Naive thymus-derived CD8-positive, alpha-beta T cell (primary cell): ENCODE measurements at places on chromosomes 2 and 18. TPM values are rescaled to one million over a fixed set of nuclear protein-coding genes. Genes with fewer than 3 reads are reported as not detected.

DNA sequence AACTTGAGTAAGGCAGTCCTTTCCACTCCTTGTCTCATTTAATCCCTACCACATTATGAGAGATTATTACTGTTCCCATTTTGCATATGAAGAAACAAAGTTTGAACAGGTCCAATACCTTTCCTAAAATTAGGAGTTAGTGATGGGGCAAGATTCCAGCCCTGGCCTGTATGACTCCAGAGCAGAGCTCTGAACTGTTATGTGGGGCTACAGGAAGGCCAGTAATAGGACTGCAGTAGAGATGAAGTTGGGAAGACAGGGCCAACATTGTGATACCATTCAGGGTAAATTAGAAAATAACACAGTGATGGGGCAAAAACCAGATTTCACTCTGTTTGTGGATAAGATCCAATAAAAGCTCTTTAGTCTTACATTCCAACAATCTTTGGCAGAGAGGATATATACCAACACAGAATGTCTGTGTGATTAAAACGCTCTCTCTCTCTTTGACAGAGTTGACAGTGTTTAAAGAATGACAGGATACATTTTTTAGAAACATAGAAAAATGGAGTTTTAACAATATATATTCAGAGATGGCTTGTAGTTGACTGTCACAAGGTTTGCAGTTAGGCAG lies 22.7 kb downstream of the KATNAL2 start:
- no peak for DNase-seq

GRCh38 chr18:25349926-25350487 lies 2.0 kb downstream of the ZNF521 start:
- DNase-seq: no peak

DNA sequence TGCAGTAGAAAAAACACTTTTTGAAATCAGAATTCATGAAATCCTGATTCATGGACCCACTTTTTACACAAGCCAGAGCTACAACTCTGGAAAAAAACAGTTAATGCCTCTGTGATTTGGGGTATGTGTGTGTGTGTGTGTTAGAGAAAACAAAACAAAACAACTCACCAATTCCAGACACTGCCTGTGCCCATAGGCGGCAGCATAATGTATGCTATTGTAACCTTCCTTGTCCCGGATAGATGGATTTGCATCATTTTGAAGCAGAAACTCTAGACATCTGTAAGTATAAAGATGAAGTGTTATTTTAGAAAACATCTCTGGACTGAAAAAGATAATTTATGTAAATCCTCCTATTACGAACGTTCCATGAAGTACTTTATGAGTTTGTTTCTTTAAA lies 152.0 kb upstream of the PGAP1 start:
- no peak for DNase-seq

GRCh38 chr18:73168236-73168635 lies 300.4 kb upstream of the NETO1 start:
- no peak for DNase-seq

DNA sequence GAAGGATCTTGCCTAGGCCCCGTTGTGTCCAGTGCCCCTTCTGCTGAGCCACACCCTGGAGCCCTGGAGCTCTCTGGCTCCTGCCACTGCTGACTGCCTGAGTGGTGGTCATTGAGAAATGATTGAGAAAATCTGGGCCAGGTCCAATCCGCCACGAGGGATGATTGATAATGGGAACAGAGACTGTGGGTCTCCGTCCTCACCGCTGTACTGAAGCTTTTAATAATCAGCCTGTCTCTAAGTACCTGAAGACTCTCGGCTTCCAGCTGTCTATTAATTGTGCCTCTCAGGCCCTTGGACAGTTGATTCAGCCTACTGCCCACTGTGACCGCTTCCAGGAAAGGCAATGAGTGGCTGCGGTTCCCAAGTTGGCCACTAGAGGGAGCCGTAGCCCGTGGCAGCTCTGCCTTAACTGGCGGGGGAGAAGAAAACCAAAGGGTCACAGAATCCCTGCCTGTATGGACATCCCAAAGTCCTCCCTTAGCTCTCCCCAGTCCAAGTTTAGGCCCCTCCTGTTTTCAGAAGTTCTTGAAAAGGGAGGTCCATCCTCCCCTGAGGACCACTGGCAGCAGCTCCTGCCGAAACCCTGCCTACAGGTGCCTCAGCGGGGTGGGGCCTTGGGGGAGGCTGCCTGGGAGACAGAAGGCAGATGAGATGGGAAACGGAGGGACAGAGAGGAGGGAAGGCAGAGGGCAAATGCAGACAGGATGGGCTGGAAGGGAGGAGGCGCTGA lies 213.6 kb downstream of the TNS1 start:
- DNase-seq: peak; percentile 68

- DNase-seq: peak; percentile 64
Measured at GRCh38 chr2:175690113-175690837, 311.8 kb downstream of the LNPK start.

GRCh38 chr2:227006189-227006897 lies 157.7 kb downstream of the COL4A4 start:
- DNase-seq: no peak

DNA sequence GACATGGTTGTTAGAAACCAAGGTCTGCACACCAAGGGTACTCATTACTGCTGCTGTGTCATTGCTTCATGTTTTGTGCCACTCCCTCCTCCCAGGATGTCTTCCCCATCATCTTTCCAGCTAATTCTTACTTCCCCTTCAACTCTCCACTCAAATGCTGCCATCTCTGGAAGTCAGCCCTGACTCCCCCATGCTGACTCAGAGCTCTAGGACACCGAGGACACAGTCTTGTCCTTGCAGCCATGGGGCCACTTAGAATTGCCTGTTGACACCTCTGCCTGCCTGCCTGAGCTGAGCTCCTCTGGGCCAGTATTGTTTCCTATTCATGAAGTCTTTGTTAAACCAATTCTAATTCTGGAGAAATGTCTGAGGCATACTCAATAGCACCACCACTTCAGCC lies 100.2 kb downstream of the GYPC start:
- DNase-seq: no peak

DNA sequence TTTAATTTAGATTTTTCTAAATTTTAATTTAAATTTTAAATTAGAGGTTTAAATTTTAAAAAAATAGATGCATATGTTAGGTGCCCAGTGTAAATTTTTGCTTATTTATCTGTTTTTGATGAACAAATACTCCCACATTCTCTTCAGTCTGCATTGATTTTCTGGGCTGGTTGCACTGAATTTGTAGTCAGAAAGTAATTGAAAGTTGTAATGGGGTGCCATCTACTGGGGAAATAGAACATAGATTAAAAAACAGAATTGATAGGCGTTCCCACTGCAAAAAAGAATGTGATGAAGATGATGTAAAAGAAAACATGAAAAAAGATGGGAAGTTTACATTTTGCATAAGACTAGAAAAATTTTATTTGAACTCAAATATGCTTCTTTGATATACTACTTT lies 51.7 kb upstream of the CCDC85A start:
- DNase-seq: peak; percentile 7

DNA sequence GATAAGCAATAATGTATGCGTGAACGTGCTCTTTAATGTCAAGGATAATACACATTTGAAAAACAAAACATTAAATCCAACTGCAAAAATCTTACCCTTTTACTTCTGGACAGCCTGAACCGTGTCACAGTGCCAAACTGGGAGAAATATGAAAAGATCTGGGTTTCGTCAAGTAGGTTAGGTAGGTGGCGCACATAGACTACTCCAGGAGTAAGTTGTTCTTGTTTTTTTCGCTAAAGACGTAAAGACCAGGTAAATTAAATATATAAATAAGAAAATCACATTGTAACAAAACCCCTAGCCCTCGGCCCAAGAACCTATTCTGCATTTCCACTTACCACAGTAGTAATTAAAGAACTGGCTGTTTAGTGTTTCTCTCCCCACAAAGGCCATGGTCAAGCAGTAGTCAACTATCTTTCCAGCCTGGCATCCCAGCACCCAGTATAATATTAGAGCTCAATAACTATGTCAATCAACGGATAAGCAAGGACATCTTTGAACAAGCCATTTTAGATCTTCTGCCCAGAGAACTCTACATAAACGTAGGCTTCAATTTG lies 1.1 kb downstream of the NIFK start:
- no peak for DNase-seq

DNA sequence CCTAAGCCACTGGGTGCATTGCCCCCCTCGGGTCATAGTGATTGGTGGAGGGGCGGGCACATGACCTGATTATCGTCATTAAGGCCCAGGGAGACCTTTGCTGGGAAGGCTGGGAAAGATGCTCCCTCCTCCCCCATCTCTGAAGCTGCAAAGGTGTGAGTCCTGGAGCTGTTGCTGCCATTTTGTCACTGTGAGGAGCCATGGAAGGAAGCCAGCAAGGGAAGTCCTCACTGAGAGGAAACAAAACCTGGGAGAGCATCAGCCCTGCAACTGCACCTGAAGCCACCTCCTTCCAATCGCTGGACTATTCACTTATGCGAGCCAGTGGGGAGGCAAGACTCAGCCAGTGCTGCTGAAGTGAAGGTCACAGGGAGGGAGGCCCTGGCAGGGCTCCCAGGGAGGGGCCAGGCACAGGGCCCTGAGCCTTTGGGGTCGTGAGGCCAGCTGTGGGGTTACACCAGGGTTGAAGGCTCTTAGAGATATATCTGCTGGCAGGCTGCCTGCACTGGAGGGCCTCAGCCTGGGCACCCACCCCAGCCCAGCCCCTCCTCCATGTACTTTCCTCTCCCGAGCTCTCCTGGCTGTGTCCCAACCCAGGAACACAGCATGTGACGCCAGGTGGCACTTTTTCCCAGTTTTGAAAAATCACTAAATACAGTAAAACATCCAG lies 10.7 kb upstream of the FAHD2A start:
- DNase-seq: no peak

- DNase-seq: no peak
Measured at GRCh38 chr18:13801260-13801601, 22.7 kb upstream of the MC5R start.

DNA sequence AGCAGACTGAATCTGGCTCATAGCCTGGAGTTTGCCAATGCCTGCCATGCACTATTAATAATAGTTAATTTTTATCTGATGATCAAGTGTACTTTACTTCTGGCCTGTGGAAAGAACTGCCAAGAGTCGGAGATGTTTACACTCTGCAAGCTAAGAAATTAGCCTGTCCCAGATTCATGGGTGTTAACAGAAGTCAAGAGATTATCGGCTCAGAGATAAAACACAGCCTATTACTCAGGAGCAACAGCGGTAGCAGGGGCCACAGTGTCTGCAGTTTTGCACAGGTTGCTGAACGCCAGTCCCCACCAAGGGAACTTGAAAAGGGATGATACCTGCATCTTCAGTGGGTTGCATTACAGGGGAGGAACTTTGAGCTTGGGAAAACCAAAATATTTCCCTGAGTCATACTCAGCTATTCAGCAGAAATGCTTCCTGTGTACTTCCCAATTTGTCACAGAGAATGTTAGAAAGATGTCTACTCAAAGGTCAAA lies 4.3 kb upstream of the ADI1 start:
- no peak for DNase-seq

GRCh38 chr2:2840681-2841300 lies 509.7 kb upstream of the MYT1L start:
- no peak for DNase-seq

DNA sequence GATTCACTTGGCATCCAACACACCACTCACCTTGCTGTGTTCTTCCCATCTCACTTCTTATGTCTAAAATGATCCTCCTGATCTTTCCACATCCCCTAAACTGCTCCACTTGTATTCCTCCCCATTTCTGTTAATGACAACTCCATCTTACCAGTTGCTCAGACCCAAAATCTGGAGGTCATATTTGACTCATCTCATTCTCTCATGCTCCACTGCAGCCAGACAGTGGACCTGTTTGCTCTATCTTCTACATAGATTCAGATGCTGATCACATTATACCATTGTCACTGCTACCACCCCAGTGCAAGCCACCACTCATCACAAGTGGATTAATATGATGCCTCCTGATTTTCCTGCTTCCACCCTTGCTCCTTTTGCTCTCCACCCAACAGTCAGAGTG lies 7.9 kb upstream of the NABP1 start:
- no peak for DNase-seq

GRCh38 chr2:195671563-195671962 lies 14.5 kb downstream of the SLC39A10 start:
- no peak for DNase-seq

GRCh38 chr2:122315306-122315705 lies 559.9 kb downstream of the TSN start:
- no peak for DNase-seq

- no peak for DNase-seq
Measured at GRCh38 chr18:21486905-21487437, 113.5 kb downstream of the ESCO1 start.

DNA sequence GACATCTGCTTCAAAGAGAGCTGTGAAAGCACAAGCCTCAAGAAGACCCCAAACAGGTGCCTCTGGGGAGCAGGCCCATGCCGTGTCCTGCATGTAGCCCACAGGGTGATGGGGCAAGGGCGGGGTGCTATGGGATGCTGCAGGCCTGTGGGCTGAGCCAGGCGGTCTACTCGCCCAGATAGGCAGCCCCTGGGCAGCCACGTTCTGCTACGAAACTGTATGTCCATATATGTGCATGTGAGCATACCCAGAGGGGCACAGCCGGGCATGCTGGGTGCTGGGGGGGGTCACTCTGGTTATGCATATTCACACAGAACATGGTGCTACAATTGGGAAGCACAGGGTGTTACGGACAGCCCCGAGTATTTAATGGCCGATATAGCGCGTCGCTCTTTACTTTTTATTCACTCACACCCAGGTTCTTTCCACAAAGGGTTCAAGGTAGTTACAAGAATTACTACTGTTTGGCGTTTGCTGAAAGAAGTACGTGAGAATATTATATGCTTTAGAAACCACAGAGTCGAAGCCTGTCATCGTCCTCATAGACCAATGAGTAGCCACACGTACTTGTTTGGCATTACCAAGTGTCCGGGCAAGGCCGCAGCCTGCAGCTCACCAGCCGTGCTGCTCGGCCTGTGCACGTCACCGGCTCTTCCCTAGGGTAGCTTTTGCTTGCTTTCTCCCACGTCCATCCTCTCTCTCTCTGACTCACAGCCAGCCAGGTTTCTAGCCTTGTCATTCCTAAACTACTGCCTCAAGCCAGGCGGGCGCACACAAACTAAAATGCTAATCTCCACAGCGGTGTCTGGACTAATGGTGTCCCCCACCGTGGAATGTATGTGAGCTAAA lies 14.4 kb downstream of the MTERF4 start:
- no peak for DNase-seq

DNA sequence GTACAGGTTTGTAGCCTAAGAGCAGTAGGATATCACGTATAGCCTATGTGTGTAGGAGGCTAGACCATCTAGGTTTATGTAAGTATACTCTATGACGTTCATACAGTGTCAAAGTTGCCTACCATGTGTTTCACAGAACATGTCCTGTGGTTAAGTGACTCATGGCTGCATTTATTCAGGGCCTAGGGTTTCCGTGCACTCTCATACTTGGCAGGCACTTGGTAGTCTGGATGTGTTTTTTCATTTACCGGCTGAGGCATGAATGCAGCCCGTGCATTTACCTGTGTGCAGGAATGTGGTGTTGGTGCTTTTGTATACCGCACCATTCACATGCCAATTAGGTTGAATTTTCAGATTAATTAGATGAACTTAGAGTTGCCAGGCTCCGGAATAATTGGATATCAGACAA lies 43.4 kb downstream of the MYL12B start:
- no peak for DNase-seq

- DNase-seq: no peak
Measured at GRCh38 chr2:109125593-109126500, 3.2 kb upstream of the SH3RF3 start.

The LAMA3 gene
- polyA plus RNA-seq: not detected

The RIT2 gene
- not detected for polyA plus RNA-seq

The FAM237A gene
- polyA plus RNA-seq: not detected

The GATA6 gene
- not detected for polyA plus RNA-seq

The MRPL30 gene
- polyA plus RNA-seq: 23.5 TPM

The CEP192 gene
- 5.2 TPM for polyA plus RNA-seq

The LAMA1 gene
- not detected for polyA plus RNA-seq

The RUFY4 gene
- not detected for polyA plus RNA-seq

The DPP4 gene
- polyA plus RNA-seq: 44.4 TPM

The TGFA gene
- 0.61 TPM for polyA plus RNA-seq

The AQP12A gene
- not detected for polyA plus RNA-seq
